ENCODE measurements at places on chromosomes 6 and 20. TPM values are rescaled to one million over a fixed set of nuclear protein-coding genes. Genes with fewer than 3 reads are reported as not detected.

Gene NDUFAF5
- 39.2 TPM for total RNA-seq

Gene GPLD1
- total RNA-seq: 20.4 TPM

Gene FRK
- total RNA-seq: 0.36 TPM

Gene GJA10
- not detected for total RNA-seq

Gene ELOVL2
- total RNA-seq: 22.0 TPM

Gene LRRC73
- total RNA-seq: 1.8 TPM

Gene BPI
- total RNA-seq: 0.27 TPM

Gene LY86
- total RNA-seq: 2.6 TPM

Gene THEMIS
- 0.09 TPM for total RNA-seq

Gene LY6G6D
- not detected for total RNA-seq

Gene CFB
- 2.2 TPM for total RNA-seq

Gene RAET1E
- total RNA-seq: not detected

Gene RIN2
- total RNA-seq: 37.4 TPM

Gene ZNF217
- 11.7 TPM for total RNA-seq

Gene ENPP3
- total RNA-seq: 0.64 TPM

Gene ADGRG6
- total RNA-seq: 25.6 TPM

Gene EPPIN
- total RNA-seq: not detected

Gene SCP2D1
- not detected for total RNA-seq

Gene PCK1
- total RNA-seq: 0.73 TPM

Gene PNPLA1
- not detected for total RNA-seq

Data from cerebellum (tissue), 4 donors.